ENCODE measurements at places on chromosomes 2 and 18.

DNA sequence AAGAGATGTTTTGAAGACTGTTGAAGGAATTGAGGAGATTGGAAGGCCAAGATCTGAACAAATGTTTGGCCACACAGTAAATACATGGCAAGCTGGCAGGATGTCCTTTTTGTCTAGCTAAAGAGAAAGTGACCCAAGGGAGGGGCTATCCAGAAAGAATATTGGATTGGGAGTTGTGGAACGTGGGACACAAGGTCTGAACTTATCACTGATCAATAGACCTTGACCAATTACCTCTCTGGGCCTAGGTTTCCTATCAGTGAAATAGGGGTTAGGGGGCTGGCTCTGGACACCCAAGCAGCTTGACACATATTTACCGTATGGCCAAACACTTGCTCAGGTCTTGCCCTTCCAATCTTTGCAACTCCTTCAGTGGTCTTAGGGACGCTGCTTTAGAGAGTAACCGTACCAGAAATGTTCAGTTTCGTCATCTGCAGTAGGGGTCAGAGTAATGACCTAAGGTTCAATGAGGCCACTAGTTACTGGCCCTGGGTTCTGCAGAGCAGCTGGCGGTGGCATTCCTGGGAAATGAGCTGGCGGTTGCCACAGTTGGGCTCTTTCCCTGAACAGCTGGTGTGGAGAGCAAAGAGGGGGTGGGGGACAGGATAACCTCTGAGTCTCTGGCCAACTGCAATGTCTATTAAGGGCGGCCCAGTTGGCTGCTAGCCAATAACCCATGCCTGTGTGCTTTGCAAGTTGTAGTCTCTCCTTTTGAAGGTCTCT is 70.1 kb upstream of the STPG4 start:
- DNase-seq, result no peak

DNA sequence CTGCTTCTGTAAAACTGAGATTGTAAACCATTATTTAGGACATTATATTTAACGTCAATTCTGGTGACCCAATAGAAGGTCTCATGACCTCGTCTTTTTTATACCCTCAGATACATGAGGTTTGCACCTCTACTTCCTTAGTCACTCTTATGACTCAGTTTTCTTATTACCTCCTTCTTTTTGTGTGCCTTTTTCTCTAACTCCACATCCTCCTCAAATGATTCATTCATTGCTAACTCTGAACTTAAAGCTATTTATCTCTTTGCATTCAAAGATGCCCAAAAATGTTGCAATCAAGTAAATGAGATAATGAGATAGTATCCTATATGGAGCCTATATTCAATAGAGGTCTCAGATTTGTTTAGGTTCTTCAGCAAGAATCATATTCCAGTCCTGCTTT is 121.0 kb upstream of the KYNU start:
- DNase-seq, result no peak

DNA sequence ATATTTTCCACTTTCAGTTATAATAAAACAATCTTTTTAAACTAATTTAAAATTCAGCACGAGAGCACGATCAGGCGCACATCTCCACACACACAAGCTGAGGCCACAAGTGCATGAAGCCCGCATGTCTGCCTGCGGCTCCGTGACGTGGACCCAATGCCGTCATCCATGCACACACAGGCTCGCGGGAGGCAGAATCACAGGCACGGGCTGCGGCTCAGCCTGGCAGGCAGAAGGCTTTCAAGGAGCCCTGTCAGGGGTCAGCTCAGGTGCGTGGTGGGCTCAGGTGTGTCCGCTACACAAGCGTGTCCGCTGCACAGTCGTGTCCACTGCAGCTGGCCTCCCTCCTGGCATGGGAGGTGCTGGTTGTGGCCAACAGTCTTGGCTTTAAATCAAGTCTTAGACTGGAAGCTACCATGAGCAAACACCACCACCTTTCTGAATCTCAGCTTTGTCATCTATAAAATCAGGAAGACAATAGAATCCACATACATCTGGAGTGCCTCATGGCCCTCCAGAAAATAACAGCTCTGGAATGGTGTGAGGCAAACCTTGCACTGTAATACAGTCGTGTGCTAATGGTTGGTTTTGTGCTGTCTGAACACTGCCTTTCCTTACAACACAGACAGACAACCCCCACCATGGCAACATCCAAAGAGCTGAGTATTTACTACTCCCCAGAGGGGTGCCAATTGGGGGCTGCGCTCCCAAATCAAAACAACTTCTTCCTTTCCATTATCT is 210.1 kb downstream of the NDUFA10 start:
- DNase-seq, result no peak

DNA sequence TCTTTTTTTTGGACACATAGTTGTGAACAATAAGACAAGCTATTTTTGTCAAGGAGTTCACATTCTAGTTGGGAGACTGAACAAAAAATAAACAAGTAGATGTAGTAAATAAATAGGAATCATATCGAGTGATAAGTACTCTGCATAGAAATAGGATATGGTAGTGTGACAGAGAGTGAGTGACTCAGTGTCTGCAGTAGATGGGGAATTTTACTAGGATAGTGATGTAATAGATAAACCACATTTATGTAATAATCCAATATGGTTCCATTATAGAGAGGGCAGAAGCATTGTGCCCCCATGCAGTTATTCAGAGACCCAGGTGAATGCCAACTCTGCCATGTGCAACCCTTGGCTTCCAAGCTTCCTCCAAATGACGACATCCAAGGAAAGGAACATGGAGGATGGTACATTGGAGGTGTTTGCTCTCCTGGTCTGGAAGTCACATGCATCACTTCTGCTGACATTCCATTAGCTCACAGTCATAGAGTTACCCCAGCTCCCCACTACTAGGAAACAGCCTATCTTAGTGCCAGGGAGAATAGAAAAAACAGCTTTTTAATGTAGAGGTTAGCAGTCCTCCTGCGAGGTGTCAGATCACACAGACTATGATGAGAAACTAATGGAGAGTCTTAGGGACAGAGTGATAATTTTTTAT is 595.4 kb downstream of the NYAP2 start:
- no peak for DNase-seq

GRCh38 chr18:5097116-5097703 is 99.8 kb downstream of the AKAIN1 start:
- no peak for DNase-seq

DNA sequence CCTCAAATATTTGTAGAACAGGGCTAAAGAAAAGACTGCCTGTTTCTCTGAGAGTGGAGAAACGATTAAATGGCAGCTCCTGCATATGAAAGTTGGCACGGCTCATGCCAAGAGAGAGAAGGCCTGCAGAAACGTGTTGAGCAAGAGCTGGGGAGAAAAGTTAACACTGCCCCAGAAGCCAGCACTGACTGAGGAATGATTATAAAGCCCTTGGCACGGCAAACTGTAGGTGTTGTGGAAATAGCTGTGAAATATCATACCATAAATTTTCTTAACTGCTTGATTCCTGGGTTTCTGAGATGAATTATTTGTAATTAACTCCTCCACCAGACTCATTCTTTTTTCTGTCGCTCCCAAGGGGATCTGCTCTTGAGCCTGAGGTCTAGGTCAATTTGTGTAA is 4.3 kb downstream of the FRZB start:
- DNase-seq, result no peak

DNA sequence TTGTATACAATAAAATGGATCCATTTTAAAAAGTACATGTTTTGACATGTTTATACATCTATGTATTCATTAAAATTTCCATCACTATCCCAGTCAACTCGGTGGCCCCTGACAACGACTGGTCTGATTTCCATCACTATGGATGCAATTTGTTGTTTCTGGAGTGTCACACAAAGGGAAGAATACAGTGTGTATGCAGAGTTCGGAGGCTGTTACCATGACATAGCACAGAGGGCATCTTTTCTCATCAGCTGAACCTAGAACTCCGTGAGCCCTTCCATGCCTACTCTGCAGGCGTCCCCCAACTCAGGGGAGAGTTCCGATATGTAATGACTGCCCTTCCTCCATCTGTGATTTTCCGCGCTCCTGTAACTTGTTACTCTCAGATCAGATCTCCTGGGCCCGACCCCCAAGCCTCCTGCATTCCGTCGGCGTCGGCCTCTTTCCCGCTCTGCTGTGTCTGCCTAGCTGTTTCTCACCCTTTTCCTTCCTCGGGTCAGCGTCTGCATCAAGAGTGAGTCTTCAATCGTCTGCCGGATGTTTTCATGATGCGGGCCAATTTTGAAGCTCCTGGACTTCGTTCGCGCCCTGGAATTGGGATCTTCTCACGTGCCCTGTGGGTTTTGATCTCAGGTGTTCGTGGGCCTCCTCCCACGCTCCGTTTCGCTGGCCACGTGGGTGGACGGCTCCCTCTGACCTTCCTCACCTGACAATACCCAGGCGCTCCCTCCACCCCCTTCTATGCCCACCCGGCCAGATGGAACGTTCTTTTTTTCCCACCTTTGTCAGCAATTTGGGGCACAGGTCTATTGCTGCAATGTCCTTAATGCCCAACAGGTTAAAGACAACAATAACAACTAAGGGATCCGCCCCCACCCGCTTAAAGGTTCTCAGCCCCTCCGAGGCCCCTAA is 161.0 kb downstream of the TWIST2 start:
- DNase-seq, result no peak

DNA sequence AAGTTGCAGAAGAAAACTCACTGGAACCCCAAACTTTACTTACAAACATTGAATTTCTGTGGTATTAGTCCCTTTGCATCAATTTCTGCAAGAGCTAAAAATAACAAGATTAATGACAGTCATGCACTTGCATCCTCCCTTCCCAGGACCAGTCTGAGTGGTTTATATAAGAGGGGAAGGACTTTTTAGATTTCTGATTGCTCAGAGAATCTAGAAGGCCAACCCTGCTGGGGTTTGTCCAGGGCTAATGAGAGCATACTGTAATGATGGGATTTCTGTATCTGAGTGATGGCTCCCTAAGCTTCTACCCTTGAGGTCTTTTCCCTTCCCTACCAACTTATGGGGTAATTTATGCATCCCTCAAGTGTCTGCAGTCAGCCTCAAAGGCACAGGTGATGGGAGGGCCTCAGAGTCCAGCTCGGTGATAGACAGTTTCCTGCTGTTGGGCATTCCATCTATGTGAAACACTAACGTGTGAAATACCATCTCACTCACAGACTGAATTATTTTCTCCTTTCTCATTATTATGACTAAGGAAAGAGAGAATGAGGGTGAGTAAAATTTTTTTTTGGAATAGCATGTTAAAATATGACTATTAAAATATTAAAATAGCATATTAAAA is 556.3 kb downstream of the RIT2 start:
- no peak for DNase-seq

DNA sequence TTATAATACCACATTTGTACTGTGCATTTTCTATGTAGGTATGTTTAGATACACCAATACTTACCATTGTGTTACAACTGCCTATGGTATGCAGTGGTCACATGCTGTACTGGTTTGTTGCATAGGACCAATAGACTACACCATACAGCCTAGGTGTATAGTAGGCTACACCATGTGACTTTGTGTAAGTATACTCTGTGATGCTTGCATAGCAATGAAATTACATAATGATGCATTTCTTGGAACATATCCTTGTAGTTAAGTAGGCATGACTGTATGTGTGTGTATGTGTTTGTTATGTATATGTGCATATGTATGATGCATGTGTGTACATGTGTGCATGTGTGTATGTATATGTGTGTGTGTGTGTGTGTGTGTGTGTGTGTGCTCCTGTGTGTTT is 157.6 kb downstream of the TDRD15 start:
- DNase-seq, result no peak

DNA sequence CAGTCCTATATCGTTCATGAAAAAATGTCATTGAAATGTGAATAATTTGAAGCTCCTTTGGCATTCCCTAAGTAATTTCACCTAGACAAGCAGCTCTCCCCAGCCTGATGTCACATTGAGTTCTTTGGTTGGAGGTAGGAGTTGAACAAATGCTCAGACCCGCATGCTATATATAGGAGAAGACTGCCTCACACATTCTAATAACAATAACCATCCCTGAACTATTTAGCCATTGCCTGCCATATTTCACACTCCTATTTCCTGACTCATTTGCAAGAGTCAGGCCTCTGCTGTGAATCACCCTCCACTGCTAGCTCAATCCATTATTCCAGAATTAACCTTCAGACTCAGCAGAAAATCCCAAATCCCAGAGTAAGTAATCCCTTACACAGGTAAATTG is 256.6 kb upstream of the ACVR2A start:
- DNase-seq, result no peak

DNA sequence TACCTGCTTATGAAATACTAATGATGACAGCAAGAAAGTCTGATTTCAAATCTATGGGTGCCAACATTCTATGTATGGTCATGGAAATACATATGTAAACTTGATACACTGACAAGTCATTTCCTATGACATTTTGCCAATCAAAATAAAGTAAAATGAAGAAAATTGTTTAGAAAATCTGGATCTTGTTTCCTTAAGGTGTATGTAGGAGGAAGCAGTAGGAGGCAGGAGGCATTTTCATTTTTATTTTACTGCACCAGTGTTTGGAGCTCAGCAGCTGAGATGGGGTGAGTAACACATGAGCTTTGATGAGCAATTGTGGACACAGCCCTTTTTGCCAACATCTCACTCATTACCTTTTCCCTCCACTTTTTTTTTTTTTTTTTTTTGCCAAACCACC is 167.0 kb downstream of the AFF3 start:
- DNase-seq, result no peak

DNA sequence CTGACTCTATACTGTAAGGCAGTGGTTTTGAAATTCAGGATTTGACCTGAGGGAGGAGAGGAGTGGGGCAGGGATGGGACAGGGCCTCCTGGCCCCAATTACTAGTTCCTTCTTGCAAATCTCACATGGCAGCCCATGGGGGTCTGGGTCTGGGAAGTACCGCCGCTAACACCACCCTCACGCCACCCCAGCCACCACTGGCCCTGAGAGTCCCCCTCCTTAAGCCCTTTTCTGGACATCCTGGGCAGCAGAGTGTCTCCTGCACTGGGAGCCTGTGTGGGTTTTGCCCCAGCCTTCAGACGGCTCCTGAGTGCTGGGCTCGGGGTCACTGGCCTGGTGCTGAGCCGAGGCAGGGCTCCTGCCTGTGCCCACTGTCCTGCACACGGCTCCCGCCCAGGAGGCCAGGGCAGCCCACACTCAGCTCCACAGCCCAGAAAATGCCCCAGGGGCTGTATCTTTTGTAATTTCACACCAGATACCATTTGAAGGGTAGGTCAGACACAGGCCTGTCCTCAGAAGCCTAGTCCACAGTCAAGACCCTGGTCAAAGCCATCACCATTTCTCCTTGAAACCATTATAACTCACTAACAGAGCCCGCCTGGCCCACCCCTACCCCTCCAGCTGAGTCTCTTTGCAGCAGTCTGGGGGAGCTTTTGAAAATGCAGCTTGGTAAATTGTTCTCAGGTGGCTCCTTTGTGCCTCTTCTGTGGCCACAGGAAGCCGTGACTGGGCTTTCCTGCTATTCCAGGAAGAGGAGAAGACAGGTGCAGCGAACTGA is 55.1 kb downstream of the CYP27C1 start:
- no peak for DNase-seq

GRCh38 chr18:499776-500631 is 497 bp downstream of the COLEC12 start:
- DNase-seq, result no peak

GRCh38 chr18:74534150-74534969 is at the start of gene CNDP1:
Gene CNDP1 (plus strand): TSS chr18:74534500. CDS start chr18:74534668, 168 bp downstream.
- no peak for DNase-seq

DNA sequence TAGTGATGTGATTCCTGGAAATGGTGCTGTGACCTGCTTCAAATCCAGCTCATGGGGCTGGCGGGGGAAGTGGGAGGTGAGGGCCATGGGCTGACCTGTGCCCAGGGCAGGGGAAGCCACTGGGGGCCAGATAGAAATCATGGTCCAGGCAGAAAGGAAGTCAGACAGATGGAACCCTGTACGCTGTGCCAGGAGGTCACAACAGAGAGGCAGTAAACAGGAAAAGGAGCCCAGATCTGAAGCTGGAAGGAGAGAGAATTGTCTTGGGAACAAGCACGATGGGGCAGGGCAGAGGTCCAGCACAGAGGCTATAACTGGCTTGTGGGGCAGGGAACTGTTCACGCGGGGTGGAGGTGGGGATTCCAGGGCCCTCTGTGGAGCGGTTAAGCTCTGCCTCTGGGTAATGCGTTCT is 76.0 kb downstream of the RNF144A start:
- DNase-seq, result no peak
